NCI-H226 (cell line): ENCODE measurements at places on chromosomes 16 and 17.

GRCh38 chr16:86985648-86986015 lies 331.6 kb downstream of the C16orf95 start:
- no peak for DNase-seq

DNA sequence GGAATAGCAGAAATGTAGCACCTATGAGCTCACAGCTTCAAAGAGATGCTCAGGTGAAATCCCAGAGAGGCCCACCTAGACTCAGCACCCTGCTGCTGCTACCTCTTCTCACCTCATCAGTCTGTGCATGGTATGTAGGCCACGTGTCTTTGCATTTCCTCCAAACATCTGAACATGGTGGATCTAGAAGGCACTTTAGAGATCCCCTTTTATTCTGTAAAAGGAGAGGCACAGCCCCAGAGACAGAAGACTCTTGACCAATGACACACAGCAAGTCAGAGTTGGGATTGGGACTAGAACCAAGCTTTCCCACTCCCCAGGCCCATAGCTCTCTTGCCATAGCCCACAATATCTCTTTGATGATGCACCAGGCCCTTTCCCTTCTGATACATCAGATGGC lies 19.4 kb upstream of the NKD1 start:
- DNase-seq: no peak

GRCh38 chr16:23061669-23062068 lies 87.6 kb downstream of the USP31 start:
- no peak for DNase-seq

GRCh38 chr16:17159617-17160016 lies 311.1 kb downstream of the XYLT1 start:
- DNase-seq: no peak

GRCh38 chr17:19014628-19015215 lies 10.2 kb upstream of the FAM83G start:
- DNase-seq: no peak

GRCh38 chr17:55683550-55684315 lies 38.9 kb downstream of the TMEM100 start:
- DNase-seq: no peak

DNA sequence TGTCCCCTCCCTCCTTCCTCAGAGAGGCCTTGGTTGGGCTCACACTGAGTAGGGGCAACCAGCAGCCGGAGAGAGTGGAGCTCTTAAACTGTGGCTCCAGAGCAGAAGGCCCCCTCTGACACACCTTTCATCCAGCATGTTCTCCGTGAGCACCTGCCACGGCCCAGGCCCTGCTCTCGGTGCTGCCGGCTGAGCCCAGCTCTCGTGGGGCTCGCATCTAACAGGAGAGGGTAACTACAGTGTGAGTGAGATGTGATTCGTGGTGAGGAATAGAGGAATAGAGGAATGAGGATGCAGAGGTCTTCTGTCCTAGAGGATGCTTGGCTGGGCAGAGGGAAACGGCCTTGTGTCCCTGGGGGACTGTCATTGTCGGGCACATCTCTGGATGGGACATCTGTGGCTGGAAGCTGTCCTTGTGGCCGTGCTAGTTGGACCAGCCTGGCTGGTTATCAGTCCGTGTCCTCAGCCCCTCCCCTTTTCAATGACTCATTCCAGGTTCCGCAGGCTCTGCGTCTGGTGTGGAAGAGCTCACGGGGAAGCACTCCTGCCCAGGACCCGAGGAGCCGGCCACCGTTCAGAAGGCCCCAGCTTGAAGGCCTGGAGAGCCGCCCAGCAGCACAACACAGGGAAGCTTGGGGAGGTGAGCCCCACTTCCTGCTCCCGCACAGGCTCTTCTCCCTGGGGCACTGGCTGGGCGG lies 11.9 kb upstream of the DNASE1 start:
- peak; percentile 48 for DNase-seq

DNA sequence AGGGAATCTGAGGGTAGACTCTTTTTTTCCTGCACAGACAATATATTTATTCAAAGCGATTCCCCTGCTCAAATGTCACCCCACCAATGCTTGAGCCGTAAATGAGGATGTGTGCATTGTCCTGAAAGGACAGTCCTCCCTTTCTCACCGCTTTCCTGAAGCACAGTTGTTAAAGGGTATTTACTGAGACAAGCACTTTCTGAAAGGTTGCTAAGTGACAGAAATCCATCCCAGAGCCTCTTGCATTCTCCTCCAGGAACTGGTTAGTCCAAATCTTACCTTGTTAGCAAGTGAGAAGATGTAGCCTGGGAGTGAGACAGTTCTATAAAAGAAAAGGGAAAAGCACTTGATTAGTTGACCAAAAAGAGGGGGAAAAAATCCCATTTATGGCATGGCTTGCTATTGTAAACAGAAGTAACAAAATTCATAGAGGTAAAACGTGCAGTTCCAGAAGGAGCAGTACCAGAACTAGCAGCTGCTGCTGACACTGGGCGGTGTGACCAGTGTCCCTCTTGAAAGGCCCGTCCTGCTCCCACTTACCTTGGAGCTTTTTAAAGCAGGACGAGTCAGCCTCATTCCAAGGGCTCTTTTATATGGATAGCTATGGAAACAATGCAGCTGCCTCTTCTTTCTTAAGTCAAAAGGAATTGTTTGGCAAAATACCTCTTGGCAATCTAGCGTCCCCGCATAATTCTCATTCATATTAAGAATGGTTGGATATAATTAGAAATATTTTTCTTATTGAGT lies at the start of gene MYH2:
MYH2 (minus strand) TSS at position 563 of the 747 bp plus-strand sequence. CDS start 1,738 bp downstream, outside the sequence.
- DNase-seq: no peak

DNA sequence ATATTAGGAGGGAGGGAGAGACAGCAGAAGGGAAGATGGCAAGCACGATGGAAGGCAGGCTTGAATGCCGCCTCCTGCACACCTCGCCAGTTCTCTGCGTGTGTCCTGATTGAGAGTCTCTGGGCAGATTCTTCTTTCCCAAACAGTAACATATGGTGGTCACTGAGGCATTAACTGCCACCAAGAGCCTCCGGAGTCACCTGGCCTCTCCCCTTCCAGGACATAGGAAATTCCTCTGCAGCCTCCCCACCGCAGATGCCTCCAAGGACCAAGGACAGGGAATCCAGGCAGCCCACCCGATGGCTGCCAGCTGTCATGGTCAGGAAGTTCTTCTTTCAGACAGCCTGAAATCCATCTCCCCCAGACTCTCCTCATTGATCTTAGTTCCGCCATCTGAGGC lies 149.3 kb downstream of the ENGASE start:
- DNase-seq: no peak

- no peak for DNase-seq
These were observed 2.1 kb upstream of the GPRC5C start for GRCh38 chr17:74429604-74430384.

DNA sequence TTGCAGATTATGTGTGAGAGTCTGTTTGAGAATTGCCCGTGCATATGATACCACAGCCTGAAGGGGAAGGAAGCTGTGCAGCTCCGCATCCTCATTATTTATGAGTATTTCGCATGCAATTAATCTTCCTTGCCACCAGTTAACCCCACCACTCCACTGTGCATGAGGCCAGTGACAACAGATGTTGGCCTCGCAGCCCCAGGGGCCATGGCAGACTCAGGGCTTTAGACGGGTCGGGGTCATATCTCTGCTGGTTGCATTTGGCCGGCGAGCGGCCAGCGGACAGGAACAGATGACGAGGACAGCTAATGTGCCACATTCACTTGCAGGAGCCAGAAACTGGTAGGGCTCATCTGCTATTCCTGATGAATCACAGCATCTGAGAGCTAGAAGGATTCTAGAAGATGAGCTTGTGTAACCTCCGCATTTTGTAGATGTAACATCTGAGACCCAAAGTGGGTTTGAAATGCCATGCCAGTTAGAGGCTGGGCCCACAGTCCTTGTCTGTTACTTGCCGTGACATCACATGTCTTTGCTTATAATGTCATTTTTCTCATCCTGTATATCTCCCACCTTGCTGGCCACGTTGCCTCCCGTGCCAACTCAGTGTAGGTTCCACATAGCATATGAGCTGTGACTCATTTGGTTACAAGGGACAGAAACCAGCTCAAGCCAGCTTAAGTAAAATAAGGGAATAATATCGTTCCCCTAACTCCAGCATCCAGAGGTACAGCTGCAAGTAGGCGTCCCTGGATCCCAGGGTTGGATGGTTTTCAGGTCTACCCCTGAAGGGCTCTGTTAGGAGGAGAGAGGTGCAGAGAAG lies 137.2 kb downstream of the SNX29 start:
- DNase-seq: no peak

DNA sequence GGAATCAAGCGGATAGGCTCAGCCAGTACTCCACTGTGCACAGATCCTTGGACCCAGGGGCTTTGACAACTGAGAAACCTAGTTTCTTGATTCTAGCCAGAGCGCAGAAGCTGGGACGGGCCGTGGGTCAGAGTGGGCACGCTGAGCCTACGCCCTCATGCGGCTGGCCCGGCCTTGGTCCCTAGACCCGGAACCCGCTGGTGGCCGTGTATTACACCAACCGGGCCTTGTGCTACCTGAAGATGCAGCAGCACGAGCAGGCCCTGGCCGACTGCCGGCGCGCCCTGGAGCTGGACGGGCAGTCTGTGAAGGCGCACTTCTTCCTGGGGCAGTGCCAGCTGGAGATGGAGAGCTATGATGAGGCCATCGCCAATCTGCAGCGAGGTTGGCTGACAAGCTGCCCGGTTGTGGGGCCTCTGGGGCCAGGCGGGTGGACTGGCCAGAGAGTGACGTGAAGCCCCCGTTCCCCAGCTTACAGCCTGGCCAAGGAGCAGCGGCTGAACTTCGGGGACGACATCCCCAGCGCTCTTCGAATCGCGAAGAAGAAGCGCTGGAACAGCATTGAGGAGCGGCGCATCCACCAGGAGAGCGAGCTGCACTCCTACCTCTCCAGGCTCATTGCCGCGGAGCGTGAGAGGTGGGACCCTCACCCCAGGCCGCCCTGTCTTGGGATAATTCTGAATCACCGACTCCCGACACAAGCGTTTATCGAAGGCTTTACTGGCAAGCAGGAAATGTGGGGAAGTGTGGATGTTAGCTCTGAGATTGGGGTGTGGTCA lies 946 bp downstream of the STUB1 start:
- no peak for DNase-seq

DNA sequence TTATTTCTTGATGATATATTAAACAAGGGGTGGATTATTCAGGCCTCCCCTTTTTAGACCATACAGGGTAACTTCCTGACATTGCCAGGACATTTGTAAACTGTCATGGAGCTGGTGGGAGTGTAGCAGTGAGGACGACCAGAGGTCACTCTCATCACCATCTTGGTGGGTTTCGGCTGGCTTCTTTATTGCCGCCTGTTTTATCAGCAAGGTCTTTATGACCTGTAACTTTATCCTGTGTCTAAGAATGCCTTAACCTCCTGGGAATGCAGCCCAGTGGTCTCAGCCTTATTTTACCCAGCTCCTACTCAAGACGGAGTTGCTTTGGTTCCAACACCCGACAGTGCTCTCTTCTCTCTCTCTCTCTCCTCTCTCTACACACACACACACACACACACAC lies 221.9 kb downstream of the C16orf95 start:
- no peak for DNase-seq

GRCh38 chr17:38750312-38751121 lies 2.0 kb upstream of the PSMB3 start:
- DNase-seq: no peak

- DNase-seq: no peak
These were observed 28.0 kb upstream of the MTSS2 start for GRCh38 chr16:70713824-70714223.

- DNase-seq: no peak
These were observed 2.3 kb upstream of the COL1A1 start for GRCh38 chr17:50203604-50204345.
